KG1 (cell line): ENCODE measurements at places on chromosomes 12 and 14.
A peak's percentile ranks its signal among the peaks of the same experiment; 100 is the strongest.

DNA sequence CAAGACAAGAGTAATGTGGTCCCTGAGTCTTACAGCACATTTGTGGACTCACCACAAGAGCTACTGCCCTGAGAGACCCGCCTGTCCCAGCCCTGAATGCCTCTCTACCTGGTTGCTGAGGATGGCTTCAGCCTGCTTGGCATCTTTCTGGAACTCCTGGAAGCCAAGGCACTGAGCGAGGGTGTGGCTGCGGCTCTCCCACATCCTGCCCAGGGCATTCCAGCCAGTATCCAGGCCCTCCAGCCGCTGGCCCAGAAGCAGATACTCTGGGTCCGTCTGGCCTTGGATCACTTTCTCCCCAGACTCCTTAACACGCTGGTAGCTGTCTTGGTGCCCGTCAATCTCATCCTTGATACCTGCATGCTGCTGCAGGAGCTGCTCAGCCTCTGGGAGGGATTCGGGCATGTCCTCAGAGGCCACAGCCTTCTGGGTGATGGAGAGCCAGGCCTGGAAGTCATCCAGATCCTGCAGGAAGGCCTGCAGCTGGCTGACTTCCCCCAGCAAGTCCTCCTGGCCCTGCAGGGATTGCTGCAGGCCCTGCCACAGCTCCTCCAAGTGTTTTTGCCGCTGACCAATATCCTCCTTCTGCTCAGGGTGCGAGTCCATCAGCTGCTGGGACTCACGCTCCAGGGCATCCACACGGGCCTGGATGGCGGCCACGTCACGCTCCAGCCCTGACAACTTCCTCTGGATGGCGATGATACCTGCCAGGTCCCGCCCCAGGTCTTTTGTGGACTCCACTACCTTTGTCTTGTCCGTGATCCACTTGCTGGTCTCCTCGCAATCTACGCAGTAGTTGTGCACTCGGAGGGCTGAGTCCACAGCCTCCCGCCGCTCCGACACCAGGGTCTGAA is 82.3 kb downstream of the PLEKHG3 start:
- no peak for DNase-seq

DNA sequence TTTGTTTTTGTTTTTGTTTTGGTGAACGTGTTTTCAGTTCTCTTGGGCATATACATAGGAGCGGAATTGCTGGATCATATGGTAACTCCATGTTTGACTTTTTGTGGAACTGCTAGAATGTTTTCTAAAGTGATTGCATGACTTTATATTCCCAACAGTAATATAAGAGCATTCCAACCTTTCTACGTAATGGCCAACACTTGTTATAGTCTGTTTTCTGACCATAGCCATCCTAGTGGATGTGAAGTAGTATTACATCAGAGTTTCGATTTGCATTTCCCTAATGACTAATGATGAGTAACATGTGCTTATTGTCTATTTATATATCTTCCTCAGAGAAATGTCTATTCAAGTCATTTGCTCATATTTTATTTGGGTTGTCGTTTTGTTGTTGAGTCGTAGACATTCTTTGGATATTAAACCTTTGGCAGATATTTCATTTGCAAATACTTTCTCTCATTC is 268.7 kb downstream of the AEBP2 start:
- no peak for DNase-seq

DNA sequence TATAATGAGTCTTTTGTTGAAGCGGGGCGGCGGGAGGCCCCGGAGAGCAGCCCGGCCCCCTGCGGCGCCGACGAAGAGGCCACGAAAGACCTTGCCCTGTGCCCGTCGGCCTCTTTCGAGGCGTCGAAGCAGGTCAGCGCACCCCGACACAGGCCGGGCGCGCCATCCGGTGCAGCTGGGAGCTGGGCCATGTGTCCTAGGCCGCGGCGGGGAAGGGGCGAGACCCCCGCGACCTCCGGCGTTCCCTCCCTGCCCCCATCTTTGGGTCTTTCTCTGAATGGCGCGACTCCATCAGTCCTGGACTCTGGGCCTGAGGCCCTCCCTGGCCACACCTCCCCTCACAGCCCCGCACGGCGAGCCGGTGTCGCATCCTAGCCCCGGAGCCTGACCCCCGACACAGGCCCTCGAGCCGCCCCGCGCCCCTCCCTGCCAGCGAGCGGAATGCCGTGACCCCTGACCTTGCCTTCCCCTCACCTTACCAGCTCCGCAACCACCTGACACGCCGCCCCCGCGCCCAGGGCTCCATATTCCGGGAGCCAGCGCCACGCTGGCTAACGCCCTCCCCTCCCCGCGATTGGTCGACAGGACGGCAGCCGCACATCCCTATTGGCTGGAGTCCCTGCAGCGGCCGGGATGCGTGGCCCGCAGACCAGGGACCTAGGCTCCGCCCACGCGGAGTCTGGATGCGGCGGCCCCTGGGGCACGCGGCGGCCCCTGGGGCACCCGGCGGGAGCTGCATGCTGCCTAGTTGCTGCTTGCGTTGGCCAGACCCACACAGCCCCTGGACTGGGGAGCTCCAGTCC is at the start of gene SLC11A2:
TSS of gene SLC11A2 (minus strand) at position 549 of the 803 bp plus-strand sequence. CDS start 15,656 bp downstream, outside the sequence.
- DNase-seq = peak; percentile 91

DNA sequence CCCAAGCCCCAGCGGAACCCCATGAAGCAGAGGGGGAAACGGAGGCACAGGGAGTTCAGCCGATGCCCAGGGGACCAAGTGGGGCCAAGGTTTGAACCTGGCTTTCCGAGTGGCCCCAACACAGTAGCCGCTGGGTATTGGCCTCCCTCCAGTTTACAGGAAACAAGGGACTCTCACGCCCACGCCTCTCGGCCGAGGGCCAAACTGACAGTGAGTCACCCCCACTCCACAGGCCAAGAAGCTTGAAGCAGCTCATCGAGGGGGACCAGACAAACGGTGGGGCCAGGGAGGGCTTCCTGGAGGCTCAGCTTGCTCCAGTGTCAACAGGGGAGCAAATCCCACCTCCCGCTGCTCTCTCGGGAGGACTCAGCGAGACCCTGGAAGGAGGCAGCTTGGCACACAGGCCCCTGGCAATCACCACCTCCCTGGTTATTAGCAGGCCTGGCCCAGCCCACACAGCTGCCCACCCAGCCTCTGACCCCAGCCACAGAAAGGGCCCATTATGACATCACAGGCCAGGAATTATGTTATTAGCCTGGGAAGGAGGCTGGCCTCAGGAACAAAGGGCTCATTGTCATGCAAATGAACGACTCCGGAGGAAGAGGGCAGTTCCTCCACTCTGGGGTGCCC is 54.6 kb downstream of the NCOR2 start:
- no peak for DNase-seq

DNA sequence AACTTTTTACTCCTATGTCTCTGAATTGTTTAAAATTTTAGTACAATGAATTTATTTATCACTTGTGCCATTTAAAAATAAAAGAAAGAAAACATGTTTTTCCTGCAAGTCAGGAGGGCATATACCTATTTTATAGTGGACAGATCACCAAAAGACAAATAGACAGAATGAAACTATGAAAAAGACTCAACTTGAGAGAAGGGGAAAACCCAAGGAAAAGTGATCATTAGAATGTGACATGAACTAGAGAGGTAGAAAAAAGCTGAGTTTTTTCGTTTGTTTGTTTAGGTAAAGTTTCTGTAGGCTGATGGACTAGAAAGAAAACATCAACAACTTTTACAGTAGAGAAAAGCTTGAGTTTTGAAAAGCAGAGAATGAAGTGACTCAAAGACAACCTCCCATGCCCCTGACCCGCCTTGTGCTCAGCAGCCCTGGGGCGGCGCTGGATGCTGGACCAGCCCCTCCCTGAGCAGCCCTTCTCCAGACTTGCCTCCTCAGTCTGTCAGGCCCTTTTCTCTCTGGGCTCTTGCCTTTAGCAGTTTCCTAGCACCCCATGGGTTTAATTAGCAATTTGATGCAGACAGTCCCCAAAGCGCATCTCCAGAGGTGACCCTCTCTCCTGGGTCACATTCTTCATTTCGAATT is 95.1 kb upstream of the ARID2 start:
- no peak for DNase-seq

DNA sequence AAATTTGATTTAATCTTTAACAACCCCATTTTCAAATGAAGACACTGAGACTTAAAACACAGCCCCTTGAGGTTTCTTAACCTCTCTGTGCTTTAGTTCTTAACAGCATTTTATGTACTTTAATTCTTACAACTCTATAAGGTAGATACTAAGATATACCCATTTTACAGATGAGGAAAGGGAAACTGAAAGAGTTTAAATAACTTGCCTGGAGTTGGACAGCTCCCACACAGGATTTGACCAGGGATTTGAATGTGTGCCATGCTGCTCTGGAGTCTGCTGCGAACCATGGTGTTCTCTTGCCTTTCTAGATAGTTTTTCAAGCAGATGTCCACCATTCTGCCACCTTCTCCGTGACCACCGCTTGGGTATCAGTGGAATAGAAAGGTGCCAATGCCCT is 28.2 kb downstream of the RNFT2 start:
- no peak for DNase-seq

DNA sequence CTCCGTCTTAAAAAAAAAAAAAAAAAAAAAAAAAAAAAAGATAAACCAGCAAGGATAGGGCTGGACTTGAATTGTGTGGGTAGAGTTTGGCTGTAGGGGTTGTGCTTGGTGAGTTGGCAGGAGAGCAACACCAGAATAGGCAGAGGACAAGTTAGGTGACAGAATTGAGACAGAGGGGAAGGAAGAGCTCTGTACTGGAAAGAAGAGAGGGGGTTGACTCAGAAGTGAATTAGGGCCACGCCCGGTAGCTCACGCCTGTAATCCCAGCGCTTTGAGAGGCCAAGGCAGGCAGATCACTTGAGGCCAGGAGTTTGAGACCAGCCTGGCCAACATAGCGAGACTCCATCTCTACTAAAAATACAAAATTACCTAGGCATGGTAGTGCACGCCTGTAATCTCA is 6.1 kb upstream of the TMEM30B start:
- DNase-seq = no peak

- no peak for DNase-seq
These were observed 69.4 kb downstream of the KITLG start for GRCh38 chr12:88510843-88511242.

- DNase-seq = no peak
These were observed 31.9 kb downstream of the USP15 start for GRCh38 chr12:62291864-62292760.

DNA sequence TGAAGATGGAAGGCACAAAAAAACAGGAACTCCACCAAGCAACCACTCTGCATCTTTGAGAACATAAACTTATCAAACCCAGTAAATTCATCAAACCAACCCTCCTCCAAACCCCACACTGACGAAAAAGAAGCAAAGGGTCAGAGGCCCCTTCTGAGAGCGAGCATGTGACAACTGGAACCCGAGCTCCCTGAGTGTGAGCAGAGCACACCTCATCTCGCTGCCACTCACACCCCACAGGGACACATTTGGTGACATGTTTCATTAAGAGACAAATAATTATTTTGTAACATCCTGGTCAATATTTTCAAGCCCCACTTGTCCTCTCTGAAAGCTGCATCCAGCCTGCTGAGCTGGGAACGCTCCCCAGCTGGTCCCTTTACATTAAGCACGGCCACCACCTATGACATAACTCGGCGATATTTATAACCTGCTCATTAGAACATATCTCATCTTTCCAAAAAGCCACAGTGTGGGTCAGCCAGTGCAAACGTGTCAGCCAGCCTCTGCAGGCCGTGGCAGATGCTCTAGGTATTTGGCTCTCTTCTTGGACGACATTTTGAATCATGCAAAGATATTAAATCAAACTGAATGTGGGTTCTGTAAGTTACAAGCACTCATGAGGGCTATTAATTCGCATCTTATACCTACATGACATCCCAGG is 120.1 kb downstream of the TTC7B start:
- no peak for DNase-seq

DNA sequence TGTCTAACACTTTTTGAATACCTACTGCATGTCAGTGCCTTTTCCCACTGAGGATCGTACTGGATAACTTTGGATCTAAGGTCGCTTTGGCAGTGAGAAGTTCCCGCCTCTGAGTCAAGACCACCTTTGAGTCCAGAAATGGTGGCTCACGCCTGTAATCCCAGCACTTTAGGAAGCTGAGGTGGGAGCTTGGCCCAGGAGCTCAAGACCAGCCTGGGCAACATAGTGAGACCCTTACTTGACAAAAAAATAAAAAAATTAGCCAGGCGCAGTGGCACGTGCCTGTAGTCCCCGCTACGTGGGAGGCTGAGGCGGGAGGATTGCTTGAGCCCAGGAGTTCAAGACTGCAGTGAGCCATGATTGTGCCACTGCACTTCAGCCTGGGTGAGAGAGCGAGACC is 61.1 kb downstream of the CHST11 start:
- DNase-seq = no peak

GRCh38 chr14:91368776-91369416 is 48.7 kb downstream of the CCDC88C start:
- no peak for DNase-seq

GRCh38 chr14:84610086-84610485 is 919.9 kb upstream of the FLRT2 start:
- no peak for DNase-seq
